ENCODE measurements at places on chromosomes 1 and 21.

GRCh38 chr1:177130451-177130945 is 34.0 kb downstream of the ASTN1 start:
- no peak for DNase-seq

GRCh38 chr1:30888391-30888790 is 20.2 kb downstream of the SDC3 start:
- DNase-seq = no peak

GRCh38 chr1:47351305-47351704 is 17.7 kb downstream of the CMPK1 start:
- DNase-seq = no peak

- no peak for DNase-seq
Observed at GRCh38 chr21:41438425-41439113, 12.5 kb downstream of the MX1 start.

DNA sequence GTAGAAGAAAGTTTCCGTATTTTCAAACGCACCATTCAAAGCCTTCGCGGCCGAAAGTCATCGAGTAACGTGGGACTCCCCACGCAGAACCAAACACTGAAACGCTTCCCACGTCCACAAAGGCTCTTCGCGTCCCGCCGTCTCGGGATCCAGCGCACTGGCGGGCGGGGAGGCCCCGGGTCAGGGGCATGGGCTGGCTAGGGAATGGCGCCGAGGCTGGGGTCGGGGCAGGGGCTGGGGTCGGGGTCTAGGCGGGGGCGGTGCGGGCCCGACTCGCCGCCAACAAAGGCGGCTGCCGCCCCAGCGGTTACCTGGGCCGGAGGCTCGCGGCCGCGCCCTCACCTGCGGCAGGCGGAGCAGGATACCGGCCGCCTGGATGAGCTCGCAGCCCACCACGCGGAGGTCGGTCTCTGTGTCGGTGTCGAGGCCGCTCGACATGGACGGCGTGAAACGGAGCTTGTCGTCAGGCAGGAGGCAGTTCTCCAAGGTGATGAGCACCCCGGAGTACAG is 403 bp downstream of the CCNL2 start:
- DNase-seq = no peak

DNA sequence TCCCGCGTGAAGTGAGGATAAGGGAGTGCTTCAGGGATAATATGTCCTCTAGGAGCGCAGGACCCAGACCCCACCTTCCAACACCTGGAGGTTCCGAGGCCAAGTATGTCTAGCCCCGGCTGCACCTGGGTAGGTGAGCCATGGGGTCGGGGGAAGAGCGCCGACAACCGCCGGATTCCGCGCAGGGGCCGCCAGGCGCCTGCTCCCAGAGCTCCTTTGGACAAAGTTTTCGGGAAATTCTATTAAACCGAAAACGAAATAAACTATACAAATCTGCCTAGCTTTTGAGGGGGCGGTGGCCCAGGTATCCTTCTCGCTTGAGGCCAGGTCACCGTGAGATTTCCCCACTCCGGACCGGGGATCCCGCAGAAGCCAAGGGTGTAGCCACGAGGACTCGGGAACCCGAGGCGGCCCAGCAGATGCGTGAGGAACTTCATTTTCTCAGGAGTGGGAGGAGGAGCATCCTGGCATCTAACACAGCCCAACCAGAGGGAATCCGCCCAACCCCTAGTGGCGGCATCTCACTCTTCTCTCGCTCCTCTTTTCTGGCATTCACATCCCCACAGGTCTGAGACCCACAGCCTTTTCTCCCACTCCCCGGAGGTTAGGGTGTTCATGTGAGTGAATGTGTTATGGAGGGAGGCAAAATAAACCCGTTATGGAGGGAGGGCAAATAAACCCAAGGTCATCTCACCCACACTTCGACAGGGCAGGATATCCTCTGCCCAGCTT is 2.3 kb upstream of the DMRTA2 start:
- DNase-seq = no peak

- DNase-seq = no peak
Observed at GRCh38 chr1:182739545-182739944, 50.0 kb upstream of the NPL start.

Measured in activated naive CD4-positive, alpha-beta T cell treated with anti-CD3 and anti-CD28 coated beads, Interleukin-2, amount 50 U/mL, for 16 hours (primary cell).